Stimulated activated CD8-positive, alpha-beta memory T cell treated with anti-CD3 and anti-CD28 coated beads, Interleukin-4, amount 100 ng/mL, for 4 hours (primary cell): ENCODE measurements at places on chromosomes 3 and 15.

GRCh38 chr15:48644467-48644826 lies 1.1 kb downstream of the FBN1 start:
- DNase-seq, result no peak

- no peak for DNase-seq
These were observed 142.8 kb upstream of the TSC22D2 start for GRCh38 chr3:150265305-150265704.

- no peak for DNase-seq
These were observed at the start of gene STXBP5L for GRCh38 chr3:120908030-120908794. TSS of gene STXBP5L (plus strand) at chr3:120908205. CDS start at chr3:120909579, 1,374 bp downstream.

GRCh38 chr3:73115806-73116205 lies 54.3 kb downstream of the EBLN2 start:
- no peak for DNase-seq

DNA sequence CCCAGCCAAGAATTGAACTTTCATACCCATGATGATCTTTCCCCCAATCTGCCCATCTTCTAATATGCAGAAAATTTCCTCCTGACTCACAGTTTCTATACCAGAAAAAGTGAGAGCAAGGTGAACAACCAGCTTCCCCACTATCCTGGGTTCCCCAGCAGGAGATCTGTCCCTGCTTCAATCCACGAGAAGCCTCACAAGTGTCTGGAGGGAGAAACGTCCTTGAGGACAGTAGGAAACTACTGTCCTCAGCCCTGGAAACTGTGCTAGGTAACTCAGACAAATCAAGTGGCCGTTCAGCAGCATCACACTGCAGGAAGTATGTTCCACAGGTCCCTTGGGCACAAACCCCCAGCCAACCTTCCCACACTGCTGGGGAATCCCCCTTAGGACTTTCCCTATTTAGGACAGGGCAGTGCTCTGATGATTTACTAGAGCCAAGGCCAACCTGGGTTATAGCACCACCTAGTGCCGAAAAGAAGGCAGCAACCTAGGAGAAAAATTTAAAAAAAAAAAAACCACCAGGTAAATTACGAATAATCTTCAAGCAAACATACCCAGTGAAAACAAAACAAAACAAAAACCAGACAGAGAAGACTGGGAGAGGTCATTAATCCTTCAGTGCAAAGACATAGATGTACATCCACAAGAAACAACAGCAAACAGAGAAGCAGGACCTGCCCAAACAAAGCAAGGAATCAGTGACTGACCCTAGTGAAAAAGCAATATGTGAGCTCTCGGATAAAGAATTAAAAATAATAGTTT lies 36.0 kb downstream of the MORC1 start:
- DNase-seq, result no peak

DNA sequence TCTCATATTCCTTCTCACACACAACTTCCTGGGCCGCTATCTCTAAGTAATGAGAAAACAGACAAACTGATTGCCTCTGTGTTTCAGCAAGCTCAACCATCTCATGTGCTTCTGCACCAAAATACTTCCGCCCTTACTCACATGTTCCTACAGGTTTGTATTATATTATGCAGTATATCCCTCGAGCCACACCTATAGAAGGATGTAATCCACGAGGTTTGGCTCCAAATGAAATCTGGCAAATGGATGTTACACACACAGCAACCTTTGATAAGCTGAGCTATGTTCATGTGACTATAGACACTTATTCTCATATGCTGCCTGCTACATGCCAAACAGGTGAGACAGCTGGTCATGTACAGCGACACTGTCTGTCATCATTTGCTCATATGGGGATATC lies 22.6 kb downstream of the CCRL2 start:
- DNase-seq, result no peak

DNA sequence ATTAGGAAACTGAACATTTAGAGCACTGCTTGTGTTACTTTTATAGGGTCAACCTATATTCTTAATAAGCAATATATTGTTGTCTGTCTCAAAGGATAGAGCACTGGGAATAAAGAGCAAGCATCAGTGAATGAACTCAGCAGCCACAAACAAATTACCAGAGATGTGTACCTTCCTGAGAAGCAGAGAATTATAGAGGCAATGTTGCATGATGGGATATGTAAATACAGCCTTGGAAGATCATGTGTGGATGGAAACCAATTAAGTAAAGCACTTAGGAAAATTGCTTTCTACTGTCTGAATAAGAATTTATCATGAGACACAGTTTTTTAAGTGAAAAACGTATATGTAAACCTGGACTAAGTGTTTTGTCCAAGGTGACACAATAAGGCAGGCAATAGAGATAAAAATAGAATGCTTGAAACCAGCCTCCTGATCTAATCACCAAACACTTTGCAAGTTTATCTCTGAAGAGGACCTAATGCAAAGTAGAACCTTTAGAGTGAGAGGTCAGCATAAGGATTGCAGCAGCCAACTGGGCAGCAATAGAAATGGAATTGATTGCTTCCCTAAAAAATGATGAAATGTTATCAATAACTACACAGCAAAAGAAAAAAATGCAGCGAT lies 848.0 kb downstream of the TUSC7 start:
- DNase-seq, result no peak

- no peak for DNase-seq
These were observed 22.1 kb downstream of the UBE3A start for GRCh38 chr15:25416693-25417092.
